Myocyte (in vitro differentiated cells): ENCODE measurements at places on chromosomes 5 and 9. TPM values are rescaled to one million over a fixed set of nuclear protein-coding genes. Genes with fewer than 3 reads are reported as not detected.

C9orf153 gene
- total RNA-seq = 0.45 TPM in 1 of 2 replicates, not detected in the other

SLC27A6 gene
- 0.21 TPM in 1 of 2 replicates, not detected in the other for total RNA-seq

SLC46A2 gene
- total RNA-seq = not detected in 2 replicates

GMCL2 gene
- total RNA-seq = not detected in 2 replicates

DELE1 gene
- 65.0 and 71.5 TPM in 2 replicates for total RNA-seq

TRPM3 gene
- total RNA-seq = 0.36 and 0.45 TPM in 2 replicates
